ENCODE measurements at places on chromosomes 1 and 21.
A peak's percentile ranks its signal among the peaks of the same experiment; 100 is the strongest.

DNA sequence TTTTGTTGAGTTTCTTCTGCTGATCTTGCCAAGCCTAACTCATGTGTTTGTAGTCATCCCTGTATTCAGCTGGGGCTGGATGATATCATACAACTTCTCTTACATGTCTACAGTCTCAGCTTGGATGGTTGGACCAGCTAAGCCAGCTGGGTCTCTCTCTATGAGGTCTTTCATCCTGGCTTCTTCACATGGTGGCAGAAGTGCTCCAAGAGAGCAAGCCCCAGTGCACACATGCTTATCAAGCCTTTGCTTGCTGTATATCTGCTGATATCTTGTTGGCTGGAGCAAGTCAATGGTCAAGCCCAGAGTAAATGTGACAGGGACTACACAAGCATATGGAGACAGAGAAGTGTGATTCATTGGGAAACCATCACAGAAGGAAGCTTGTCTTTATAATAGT, 29.2 kb upstream of the SLC44A5 start:
- no peak for DNase-seq

DNA sequence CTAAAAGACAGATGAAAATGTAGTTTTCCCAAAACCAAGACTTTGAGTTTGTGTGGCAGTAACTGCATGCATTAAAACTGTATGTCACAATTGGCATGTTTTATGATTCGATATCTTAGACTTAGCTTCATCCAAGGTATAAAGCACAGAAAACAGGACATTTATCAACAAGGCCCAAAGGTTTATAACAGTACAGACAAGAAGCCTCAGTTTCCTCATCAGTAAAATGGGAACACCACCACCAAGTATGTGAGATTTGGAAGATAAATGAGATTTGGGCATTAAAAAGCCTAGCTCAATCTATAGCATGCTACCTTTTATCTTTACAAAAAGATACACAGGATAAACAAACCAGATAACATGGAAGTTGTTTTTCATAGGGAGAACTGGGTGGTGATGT, 128.5 kb downstream of the DAB1 start:
- no peak for DNase-seq

- no peak for DNase-seq
Observed at GRCh38 chr1:159895836-159896545, 4.0 kb downstream of the CFAP45 start.

DNA sequence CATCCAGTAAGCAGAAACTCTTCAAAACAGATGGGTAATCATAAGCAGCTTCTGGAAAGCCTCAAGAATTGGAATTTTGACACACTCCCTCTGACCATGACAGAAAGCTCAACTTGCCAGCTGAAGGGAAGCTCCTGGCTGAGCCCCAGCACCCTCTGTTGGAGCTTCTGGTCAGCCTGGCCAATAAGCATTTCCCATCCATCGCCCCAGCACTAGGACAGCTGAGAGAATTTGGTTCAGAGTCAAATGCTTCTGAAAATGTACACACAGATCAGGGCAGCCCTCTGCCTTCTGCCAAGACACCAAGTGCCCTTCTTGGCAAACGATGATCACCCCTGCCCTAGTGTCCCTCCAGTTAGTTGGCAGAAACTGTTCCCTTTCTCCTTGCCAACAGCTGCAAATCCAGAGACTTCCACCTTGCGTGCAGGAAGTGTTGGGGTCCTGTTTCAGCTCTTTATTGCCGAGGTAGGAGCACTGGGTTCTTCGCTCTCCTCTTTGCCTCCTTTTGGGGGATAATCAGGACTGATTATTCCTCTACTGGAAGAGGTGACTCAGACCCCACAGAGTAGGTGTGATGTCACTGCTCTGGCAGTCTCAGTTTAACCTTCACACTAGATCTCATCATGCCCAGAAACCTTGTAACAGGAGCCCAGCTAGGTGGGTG, 11.9 kb downstream of the PIGV start:
- DNase-seq = no peak

GRCh38 chr1:51491166-51491981, 27.7 kb downstream of the EPS15 start:
- no peak for DNase-seq

DNA sequence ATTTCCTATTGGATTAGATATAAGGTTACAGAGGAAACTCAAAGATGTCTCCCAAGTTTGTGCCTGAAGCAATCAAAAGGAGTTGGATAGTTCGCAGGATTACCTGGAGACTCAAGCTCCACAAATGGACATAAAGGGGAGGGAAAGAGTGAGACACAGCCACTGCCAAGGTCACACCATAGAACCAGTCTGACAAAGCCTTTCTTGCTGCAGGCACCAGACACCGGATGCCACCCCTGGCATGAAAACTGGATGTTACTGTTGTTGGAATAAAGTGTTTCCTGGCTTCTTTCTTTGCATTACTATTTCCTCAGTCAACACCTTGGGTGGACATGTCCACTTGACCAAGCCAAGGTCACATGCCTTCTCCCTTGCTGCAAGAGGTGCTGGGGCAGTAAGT, 70.6 kb downstream of the SNRPE start:
- no peak for DNase-seq

DNA sequence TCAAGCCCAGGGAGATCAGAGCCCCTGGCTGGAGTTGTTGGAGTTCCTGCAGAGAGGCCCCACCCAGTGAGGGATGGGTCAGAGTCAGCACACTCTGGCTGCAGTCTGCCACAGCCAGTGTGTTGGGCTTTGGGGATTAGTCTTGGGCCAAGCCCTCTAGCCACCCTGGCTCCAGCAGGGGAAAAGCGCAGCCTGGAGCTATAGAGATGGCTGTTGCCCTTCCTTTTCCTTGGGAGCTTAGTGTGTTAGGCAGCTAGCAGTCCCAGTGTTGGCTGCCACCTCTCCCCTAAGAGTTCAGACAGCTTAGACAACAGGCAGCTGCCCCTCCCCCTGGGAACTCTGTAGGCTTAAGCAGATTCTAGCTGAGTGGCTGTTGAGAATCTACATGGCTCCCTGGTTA, 45.1 kb downstream of the DPT start:
- no peak for DNase-seq

GRCh38 chr1:172746091-172746949, 87.4 kb downstream of the FASLG start:
- DNase-seq = peak; percentile 57

DNA sequence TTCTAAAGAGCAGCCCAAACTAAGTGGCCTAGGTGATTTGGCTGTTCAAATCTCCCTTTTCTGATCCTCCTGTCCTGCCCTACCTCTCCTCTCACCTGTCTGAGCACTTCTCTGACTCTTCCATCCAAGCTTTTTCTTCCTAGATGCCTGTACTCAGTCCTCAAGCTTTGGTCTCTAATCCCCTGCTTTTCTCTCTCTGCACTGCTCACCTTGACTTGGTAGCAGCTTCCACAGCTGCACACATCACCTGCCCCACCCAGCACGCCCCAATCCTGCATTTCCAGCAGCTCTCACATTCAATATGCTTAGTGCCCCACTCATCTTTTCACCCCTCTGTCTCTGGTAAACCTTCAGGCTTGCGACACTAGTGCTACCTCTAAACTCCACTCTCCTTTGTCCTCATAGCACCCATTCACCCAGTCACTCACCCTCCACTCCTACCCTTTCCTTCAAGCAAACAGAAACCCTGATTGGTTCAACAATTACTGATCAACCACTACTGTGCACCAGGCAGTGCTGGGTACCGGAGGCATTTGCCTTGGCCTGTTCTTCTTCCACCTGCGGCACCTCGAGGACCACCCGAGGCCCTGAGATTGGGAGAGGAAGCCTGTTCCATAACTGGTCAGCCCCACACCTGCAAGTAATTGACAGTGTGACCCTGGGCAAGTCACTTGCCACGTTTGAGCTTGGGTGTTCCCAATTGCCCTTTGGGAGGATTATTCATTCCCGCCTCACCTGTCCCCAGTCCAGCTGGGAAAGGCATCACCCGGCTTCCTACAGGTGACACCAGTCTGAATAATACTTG, 136.1 kb upstream of the EDN2 start:
- DNase-seq = no peak

DNA sequence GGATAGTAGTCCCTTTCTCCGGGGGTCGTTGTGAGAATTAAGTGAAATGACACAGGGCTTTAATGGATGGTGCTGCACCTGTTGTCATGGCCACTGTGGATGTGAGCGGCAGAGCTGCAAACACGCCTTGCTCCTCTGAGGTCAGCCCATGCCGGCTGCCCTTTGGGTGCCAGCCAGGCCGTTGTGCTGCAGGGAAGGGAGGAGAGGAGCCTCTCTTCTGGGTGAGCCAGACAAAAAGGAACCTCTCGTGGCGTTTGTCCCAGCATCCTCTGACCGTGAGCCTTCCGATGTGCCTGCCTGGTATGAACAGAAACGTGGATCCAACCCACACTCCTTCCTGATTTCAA, 383.0 kb upstream of the VAMP3 start:
- no peak for DNase-seq

DNA sequence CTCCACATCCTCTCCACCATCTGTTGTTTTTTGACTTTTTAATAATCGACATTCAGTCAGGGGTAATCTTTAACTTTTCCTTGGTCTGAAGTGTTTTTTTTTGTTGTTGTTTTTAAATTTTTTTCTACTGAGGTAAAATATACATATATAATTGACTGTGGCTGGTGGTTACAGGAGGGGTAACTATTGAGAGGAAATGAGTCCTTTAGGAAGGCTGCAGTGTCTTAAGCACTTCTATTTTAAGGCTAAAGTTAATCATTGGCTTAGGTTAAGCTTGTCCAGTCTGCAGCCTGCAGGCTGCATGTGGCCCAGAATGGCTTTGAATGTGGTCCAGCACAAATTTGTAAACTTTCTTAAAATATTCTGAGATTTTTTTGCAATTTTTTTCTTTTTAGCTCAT, 172.5 kb downstream of the CTH start:
- DNase-seq = no peak

GRCh38 chr1:27543284-27543683, 53.3 kb upstream of the WASF2 start:
- no peak for DNase-seq

DNA sequence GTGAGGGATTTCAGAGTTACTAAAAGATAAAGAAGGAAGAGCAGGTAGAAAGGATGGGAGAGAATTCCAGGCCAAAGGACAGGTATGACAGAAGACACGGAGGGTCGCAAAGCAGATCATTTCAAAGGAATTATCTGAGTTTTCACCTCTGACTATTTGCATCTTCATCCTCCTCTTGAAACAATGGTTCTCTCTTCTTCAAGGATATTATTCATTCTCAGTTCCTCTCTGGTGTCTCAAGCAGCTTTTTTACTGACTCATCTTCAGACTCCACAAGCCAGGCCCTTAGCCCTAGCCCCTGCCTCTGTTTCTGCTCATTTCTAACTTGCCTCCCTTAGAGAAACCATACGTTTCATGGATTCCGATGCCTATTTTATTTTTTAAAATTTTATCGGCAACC, 15.0 kb downstream of the DDX59 start:
- no peak for DNase-seq

GRCh38 chr1:166960858-166961474, 14.4 kb downstream of the ILDR2 start:
- no peak for DNase-seq

DNA sequence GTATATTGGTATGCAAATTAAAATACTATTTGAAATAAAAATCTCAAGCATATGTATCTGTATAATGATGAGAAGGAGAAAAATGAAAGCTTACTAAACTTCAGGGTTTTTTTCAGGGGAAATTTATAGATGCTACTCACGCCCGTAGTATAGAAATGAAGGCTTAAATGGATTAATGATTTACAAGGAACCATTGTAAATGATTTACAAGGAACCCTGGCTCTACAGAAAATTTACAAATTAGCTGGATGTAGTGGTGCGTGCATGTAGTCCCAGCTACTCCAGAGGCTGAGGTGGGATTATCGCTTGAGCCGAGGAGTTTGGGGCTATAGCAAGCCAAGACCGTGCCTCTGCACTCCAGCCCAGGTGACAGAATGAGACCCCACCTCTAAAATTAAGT, 150.5 kb downstream of the PCBP3 start:
- DNase-seq = no peak

- no peak for DNase-seq
Observed at GRCh38 chr1:8871965-8872399, 6.5 kb downstream of the ENO1 start.

DNA sequence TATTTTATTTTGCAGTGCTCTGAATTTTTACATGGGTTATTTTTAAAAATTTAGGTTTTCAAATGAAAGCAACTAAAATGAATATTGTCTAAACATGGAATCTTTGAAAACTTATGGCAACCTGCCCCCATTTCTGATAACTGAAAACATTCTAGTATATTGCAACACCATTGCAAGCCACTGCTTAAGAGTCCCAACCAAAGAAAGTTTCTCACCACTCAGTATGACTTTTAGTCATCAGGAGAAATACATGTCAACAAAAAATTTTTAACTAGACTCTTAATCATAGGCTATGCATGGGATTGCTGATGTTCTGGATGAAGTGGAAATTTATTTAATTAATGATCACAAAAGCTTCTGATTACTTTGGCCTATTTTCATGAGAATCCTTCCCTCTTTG, 112.1 kb downstream of the TNFSF18 start:
- no peak for DNase-seq

DNA sequence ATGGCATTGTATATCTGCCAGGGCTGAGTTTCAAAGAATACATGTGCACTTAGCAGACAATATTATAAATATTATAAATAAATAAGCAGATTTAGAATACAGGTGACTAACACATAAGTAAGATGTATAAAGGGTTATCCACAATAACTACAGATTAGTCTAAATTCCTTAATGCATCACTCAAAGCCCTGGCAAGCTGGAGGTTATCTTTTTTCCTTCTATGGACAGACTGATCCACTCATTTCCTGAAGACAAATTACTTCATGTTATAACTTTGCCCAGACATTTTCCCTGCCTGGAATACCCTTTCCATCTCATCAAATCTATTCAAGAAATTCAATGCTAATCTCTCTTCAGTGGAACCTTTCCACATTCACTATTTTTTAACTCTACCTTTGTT, 38.8 kb downstream of the LUZP1 start:
- DNase-seq = no peak

DNA sequence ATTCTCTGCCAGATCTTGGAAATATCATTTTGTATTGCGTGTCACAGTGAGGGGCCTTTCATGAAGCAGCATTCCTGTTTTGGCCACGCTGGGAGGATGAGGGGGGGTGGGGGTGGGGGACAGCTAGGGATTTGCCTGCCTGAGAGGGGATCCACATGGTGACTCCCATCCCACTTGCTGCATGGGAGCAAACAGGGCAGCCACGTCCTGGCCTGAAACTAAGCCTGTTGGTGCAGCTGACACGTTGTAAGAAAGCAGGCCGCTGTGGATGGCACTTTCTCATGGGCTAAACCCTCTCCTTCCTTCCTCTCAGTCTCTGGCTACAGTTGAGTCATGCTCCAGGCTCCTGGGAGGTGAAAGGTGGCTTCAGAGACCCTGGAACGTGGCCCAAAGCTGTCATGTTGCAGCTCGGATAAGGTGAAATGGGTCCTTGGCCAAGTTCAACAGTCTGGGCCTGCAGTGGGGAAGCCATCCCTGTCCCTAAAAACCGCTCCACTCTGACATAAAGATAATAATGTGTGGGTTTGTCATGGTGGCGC, 346.7 kb upstream of the VAMP3 start:
- DNase-seq = no peak

DNA sequence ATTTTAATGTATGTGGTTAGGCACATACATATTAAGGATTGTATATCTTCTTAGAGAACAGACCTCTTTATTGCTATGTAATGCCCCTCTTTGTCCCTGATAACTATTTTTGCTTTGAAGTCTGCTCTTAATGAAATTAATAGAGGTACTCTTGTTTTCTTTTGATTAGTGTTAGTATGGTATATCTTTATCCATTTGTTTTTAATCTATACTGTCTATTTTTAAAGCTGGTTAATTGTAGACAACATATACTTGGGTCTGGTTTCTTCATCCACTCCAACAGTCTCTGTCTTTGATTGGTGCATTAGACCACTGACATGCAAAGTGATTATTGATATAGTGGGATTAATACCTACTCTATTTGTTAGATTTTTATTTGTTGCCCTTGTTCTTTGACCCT, 36.0 kb downstream of the LEPR start:
- DNase-seq = no peak
